Stimulated activated memory B cell treated with anti-CD40 and anti-IgM and Interleukin-4, amounts not matched to agents 10 μg/mL and 1 μg/mL and 100 μg/mL, for 72 hours (primary cell): ENCODE measurements at places on chromosomes 5 and 9.

DNA sequence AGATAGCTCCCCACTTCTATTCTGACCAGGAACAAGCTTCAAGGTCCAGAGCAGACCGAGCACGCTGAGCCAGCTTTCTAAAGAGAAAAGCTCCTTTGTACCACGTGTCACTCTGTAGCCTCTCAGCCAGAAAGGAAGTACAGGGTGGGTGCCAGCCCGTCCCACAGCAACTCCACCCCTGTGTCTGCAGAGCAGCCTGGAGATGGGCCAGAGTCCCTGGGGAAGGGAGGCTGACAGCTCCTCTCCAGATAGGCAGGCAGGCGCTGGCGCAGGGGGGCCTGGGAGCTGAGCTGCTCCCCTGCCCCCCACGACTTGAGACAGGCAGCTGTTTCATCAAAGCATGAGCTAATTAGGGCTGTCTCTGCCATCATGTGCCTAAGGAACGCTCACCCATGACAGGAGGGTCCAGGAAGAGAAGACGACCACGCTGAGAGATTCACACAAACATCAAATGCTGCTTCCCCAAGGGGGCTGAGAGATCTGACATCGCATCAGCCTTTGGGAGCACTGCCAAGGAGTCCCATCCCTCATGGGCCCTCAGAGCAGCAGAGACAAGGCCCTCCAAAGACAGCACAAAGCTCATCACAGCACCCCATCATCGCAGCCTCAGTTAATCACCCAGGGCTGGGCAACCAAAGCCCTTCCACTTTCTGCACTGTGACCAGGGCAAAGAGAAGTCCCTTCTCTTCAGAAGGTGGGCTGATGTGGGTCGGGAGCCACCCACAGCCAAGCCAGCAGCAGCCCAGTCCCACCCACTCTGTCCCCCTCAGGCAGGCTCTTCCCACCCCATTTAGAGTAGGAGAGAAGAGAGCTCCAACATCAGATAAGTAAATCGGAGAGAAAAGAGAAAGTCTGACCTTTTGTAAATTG is 78.5 kb upstream of the LRRTM2 start:
- H3K36me3 ChIP-seq: no peaks in the 10 kb centered on the region
- peak overlapping the region; percentile 63 for H3K27ac ChIP-seq
- peak; percentile 56 for ATAC-seq
- peaks cover 21% of the 10 kb centered on the region for H3K4me1 ChIP-seq
- H3K4me3 ChIP-seq: no peak overlapping the region
- H3K27me3 ChIP-seq: no peaks in the 10 kb centered on the region

DNA sequence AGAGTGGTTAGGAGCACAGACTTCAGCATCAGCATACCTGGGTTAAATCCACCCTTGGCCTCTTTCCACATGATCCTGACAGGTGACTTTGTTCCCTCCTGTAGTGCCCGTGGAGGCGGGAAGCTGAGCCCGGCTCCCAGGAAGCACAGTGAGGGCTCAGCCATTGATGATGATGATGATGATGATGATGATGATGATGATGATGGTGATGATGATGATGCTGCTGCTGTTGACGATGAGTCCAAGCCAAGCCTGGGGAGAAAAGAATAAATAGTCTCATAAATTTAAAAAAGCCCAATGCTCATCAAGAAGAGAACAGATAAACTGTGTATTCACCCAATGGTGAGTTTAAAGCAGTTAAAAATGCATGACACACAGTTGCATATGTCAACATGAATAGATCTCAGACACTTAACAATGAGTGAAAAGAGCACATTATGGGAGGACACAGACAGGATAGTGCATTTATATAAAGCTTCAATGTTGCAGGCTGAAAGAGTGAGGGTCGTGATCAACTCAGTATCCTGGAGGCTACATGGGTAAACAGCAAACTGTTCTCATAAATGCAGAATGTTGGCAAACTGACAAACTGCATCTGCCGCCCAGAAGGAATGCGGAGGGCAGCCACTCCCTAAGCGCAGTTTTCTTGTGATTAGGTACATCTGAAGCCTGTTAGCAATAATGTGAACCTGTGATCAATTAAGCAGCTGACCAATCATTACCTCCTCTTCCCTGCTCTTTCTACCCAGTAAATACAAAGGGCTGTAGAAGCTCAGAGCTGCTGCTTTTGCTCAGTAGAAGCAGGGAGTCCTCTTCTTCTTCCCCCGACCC is 11.7 kb upstream of the CFAP157 start:
- H3K27me3 ChIP-seq: no peaks in the 10 kb centered on the region
- peaks cover 11% of the 10 kb centered on the region for H3K4me1 ChIP-seq
- no peak overlapping the region for H3K27ac ChIP-seq
- H3K36me3 ChIP-seq: no peaks in the 10 kb centered on the region
- H3K4me3 ChIP-seq: no peak overlapping the region

DNA sequence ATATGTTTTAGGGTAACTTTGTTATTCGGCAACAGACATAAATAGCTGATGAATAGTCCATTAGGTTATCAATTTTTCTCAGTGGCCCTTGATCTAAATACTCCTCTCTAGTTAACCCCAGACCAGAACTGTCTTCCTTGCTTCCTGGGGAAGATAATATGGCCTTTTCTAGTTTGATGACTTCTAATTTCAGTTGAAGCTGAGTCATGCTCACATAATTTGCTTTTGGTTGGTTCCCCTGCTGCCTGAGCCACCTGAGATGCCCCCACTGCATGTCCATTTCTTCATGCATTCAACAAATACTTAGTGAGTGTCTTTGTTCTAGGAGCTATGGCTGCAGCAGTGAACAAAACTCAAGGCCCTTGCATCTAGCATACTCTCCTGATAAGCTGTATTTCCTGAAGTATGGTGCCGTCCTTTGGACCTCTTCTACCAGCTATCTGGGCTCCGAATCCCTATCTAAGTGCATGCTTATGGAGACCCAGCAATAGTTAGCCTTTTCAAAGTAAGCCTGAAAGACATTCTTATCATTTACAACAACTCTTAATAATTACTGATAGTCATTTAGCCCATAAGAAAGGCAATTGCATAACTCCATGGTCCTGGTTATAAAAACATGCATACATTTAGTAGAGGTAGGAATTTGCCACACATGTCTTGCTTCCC is 84.5 kb upstream of the SLC12A2 start:
- no peak for ATAC-seq
- H3K36me3 ChIP-seq: peaks cover 41% of the 10 kb centered on the region
- no peak overlapping the region for H3K4me3 ChIP-seq
- H3K4me1 ChIP-seq: no peaks in the 10 kb centered on the region
- no peaks in the 10 kb centered on the region for H3K27me3 ChIP-seq
- no peak overlapping the region for H3K27ac ChIP-seq

GRCh38 chr9:79667120-79667519 is 95.4 kb downstream of the TLE4 start:
- ATAC-seq: no peak
- H3K4me1 ChIP-seq: peaks cover 50% of the 10 kb centered on the region
- no peak overlapping the region for H3K4me3 ChIP-seq

- no peak overlapping the region for H3K4me3 ChIP-seq
- no peak overlapping the region for H3K27ac ChIP-seq
- no peaks in the 10 kb centered on the region for H3K36me3 ChIP-seq
These were observed 306.5 kb upstream of the WWC1 start for GRCh38 chr5:167984951-167985350.

GRCh38 chr5:6750951-6751685 is 37.9 kb downstream of the TENT4A start:
- peaks cover 93% of the 10 kb centered on the region for H3K36me3 ChIP-seq
- H3K27ac ChIP-seq: no peak overlapping the region
- H3K4me1 ChIP-seq: peaks cover 17% of the 10 kb centered on the region

- no peaks in the 10 kb centered on the region for H3K36me3 ChIP-seq
- H3K27ac ChIP-seq: no peak overlapping the region
- no peak for ATAC-seq
- H3K4me1 ChIP-seq: no peaks in the 10 kb centered on the region
- H3K27me3 ChIP-seq: no peaks in the 10 kb centered on the region
These were observed 278.2 kb downstream of the SLIT3 start for GRCh38 chr5:169022718-169023117.

DNA sequence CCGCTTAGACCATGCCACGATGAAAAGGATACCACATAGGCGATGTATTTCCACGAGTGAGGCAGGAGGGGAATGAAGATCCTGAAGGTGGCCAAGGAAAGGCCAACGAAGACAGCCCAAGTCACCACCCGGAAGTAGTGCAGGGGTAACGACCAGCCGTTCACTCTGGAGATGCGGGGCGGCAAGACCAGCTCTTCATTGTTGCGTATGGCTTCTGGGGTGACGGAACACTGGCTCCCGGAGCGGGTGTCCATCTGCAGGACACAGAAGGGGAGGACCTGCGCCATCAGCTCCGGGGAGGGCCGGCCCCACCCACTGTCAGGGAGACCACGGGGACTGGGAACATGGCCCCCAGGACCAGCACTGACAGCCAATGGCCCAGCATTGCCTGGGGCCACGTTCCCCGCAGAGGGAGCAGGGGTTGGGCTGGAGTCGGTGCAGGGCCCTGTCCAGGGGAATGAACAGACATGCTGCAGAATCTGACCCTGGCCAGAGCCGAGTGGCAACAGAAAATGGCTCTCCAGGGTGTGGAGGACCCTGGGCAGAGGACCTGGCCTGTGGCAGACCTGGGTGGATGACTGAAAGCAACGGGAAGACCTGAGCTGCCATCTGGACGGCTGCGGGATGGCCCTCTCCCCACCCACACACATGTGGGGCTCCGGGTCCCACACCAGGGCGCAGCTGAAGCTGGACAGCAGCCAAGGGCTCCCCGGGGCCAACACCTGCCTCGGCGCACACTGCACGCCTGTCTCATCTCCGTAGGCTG is 17.7 kb downstream of the ZDHHC11B start:
- H3K4me3 ChIP-seq: no peak overlapping the region
- H3K27me3 ChIP-seq: peaks cover 28% of the 10 kb centered on the region
- no peaks in the 10 kb centered on the region for H3K4me1 ChIP-seq
- H3K27ac ChIP-seq: no peak overlapping the region

DNA sequence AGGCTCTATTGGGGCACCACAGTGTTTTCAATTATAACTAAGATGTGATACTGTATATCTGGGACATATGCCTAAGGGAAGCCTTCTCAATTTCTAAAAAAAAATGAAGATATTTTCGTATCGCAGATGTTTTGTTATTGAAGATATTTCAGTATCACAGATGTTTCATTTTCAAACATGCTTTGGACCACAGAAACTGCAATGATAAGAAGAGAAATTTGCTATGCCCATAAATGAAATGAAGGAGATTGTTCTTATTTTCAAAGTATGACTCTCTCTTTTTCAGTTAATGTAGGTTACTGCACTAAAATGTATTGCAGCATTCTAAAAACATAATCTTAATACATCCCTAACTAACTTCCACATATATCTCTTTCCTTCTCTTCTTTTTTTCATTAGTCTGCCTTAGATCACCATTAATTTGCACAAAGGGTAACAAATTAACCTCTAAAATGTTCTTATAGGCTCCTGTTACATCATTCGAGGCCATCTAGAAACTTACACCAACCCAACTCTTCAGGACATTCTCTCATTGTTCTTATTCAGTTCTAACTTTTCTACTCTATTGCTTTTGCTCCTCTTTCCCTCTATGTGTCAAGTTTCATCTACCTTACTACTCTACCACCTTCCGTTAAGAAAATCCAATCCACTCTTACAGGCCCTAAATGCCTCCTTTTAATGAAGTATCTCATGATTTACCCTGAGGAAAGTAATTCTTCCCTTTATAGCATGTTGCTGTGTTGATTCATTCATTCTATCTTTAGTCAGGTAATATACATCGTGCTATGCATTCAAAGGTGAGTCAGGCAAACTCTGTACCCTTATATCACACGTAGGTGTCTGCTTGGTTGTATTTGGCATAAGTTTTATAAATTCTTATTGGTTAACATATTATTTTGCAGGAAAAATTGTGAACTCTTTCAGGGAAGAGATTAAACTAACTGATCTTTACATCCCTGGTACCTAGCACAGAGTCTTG is 70.5 kb downstream of the ST8SIA4 start:
- no peak overlapping the region for H3K4me3 ChIP-seq
- peak overlapping the region; percentile 5 for H3K27ac ChIP-seq
- peaks cover 30% of the 10 kb centered on the region for H3K36me3 ChIP-seq
- no peak for ATAC-seq
- peaks cover 49% of the 10 kb centered on the region for H3K4me1 ChIP-seq

DNA sequence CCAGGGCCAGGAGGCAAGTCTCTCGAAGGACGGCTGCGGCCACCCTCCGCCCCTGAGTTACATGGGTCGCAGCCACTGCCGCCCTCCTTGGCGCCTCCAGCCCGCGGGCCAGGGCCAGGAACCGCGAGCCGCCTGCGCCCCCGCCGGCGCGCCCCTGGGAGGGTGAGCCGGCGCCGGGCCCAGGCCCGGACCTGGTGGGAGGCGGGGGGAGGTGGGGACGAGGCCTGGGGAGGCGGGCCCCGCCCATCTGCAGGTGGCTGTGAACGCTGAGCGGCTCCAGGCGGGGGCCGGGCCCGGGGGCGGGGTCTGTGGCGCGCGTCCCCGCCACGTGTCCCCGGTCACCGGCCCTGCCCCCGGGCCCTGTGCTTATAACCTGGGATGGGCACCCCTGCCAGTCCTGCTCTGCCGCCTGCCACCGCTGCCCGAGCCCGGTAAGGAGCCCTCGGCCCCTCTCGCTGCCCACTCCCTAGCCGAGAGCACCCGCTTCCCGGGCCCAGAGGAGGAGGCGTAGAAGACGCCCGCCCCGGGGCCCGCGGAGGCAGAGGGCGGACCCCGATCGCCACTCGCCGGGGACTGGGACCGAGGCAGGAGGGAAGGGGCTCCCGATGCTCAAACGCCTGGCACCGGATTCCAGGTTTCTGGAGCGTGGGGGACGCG is at the start of gene ASS1:
Gene ASS1, plus strand, starts transcription at position 397 of the 657 bp plus-strand sequence. CDS start 7,268 bp downstream, outside the sequence.
- H3K36me3 ChIP-seq: peaks cover 6% of the 10 kb centered on the region
- H3K4me3 ChIP-seq: peak within 1 kb of the TSS; percentile 55
- H3K27ac ChIP-seq: no peak within 1 kb of the TSS

DNA sequence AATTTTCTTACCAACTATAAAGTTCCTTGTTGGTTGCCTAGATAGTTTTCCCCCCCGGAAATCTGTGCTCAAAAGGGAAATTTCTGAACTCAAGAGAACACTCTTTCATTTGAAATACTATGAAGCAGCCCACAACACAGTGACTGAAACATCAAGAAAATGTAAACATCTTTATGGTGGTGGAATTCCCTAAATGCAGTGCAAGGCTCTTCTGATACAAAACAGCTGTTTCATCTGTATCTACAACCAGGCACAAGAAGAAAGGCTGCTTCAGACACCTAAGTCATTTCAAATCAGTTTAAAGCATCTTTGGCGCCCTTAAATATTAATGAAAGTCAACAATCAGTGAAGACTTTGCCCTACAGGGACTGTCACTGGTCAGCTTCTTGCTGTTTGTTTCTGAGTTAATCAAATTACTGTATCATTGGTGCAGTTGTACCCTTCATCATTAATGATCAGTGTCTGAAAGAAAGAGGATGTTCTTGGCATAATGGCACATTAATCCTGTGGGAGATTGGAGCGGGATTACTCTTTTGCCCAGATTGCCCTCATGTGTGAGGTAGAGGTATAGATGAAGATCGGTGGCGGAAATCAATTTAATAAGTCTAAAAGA is 947.0 kb downstream of the NR2F1-AS1 start:
- no peaks in the 10 kb centered on the region for H3K4me1 ChIP-seq
- H3K27me3 ChIP-seq: no peaks in the 10 kb centered on the region
- no peak overlapping the region for H3K27ac ChIP-seq
- no peaks in the 10 kb centered on the region for H3K36me3 ChIP-seq
- ATAC-seq: no peak

GRCh38 chr5:9245071-9245470 is 300.8 kb downstream of the SEMA5A start:
- H3K4me3 ChIP-seq: no peak overlapping the region
- no peaks in the 10 kb centered on the region for H3K27me3 ChIP-seq
- no peaks in the 10 kb centered on the region for H3K36me3 ChIP-seq
- no peak for ATAC-seq

GRCh38 chr9:101333490-101333889 is 51.3 kb downstream of the BAAT start:
- ATAC-seq: no peak
- H3K4me3 ChIP-seq: no peak overlapping the region
- H3K27ac ChIP-seq: no peak overlapping the region
- no peaks in the 10 kb centered on the region for H3K36me3 ChIP-seq
- peaks cover 34% of the 10 kb centered on the region for H3K27me3 ChIP-seq

GRCh38 chr9:93086447-93087224 is 9.4 kb upstream of the CARD19 start:
- H3K36me3 ChIP-seq: peaks cover 41% of the 10 kb centered on the region
- no peaks in the 10 kb centered on the region for H3K27me3 ChIP-seq
- no peak overlapping the region for H3K4me3 ChIP-seq
